ENCODE measurements at places on chromosomes 11 and 22.

GRCh38 chr11:100575860-100576717 lies 111.0 kb upstream of the ARHGAP42 start:
- no peak for DNase-seq

- no peak for DNase-seq
Measured at GRCh38 chr22:35637254-35637653, 11.0 kb upstream of the APOL6 start.

GRCh38 chr11:126830216-126830806 lies 170.3 kb downstream of the KIRREL3 start:
- no peak for DNase-seq

DNA sequence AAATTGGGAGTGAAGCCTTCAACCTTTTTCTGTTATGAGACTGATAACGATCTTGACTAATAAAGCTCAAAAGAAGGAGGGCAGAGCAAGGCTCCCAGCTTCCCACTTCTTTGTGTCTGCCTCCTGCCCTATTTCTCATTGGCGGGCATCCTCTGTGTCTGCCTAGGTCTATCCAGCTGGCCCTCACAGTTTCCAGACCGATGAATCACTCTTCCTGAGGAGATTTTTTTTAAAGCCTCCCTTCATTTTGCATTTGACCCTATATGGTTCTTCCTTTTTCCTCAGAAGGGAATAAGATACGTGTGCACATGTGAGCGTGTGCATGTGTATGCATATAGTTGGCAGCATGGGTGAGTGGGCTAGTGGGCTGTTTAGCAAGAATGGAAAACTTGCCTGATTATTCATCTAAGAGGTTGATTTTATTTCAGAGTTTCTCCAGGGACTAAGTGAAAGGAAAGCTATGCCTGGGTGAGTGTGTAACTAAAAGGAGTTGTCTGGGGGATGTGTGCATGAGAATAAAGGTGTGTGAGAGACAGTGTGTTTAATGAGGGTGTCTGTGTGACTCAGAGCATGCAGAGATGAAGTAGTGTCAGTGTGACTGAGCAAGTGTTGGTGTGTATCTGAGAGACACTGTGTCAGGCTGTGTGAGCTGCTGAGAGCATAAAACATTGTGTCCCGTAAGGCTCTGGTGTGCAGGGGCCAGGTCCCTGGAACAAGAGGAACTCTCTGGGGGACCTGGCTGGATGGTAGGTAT lies 12.2 kb downstream of the PHLDB1 start:
- no peak for DNase-seq

GRCh38 chr11:59923813-59924212 lies 14.4 kb upstream of the OOSP1 start:
- no peak for DNase-seq

- no peak for DNase-seq
Measured at GRCh38 chr22:47533961-47534803, 771.7 kb downstream of the TBC1D22A start.

GRCh38 chr22:28783786-28784671 lies 11.5 kb downstream of the CCDC117 start:
- DNase-seq, result no peak

GRCh38 chr11:24705474-24705873 lies 208.6 kb downstream of the LUZP2 start:
- DNase-seq, result no peak

GRCh38 chr11:111540114-111540936 lies at the start of gene LAYN:
LAYN (plus strand) TSS chr11:111540720; CDS start chr11:111540844, 124 bp downstream.
- DNase-seq, result peak; percentile 42

GRCh38 chr11:100434821-100435641 lies 252.1 kb upstream of the ARHGAP42 start:
- no peak for DNase-seq

DNA sequence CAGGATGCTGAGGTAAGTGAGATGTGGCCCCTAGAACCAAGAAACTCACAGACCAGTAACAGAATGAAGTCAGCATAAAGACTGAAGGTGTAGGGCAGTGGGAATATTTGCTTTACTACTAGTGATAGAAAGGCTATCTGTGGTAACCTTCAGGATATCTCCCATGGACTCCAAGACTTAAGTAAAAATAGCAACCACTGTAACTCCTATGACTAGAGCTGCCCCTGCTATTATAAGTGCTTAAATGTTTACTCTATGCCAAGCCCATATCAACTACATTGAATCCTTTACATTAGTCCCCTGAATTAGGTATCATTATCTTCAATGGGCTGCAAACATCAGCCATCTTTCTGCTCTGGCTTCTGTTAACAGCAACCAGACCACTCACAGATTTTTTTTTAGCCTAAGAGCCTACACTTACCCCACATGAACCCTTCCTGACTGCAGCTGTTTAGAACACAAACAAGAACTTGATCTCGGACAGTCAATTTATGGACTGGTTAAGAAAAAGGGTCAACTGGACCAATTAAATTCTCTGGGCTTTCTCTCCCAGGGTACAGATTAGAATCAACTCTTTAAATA lies 335.1 kb upstream of the API5 start:
- no peak for DNase-seq

DNA sequence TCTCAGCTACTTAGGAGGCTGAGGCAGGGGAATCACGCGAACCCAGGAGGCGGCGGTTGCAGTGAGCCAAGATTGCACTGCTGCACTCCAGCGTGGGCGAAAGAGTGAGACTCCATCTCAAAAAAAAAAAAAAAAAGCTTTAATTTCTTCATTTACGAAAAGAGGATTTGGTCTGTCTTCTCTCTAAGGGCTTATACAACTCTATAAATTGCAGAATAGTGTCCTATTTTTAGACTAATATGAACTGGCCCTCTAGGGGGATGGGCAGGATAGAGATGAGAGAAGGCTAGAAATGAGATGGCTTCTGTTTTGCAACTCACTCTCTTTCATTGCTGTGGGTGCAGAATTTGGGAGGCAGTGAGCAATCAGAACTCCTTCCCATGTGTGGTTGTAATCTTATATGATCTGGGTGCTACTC lies 11.3 kb downstream of the MAML2 start:
- no peak for DNase-seq

GRCh38 chr11:35047179-35047578 lies 91.8 kb upstream of the CD44 start:
- no peak for DNase-seq

- DNase-seq, result no peak
Measured at GRCh38 chr11:60455531-60456042, at the start of gene MS4A1. MS4A1 (plus strand) TSS chr11:60455847; CDS start chr11:60462375, 6,528 bp downstream.

- DNase-seq, result no peak
Measured at GRCh38 chr11:57239348-57239747, 2.3 kb upstream of the APLNR start.

DNA sequence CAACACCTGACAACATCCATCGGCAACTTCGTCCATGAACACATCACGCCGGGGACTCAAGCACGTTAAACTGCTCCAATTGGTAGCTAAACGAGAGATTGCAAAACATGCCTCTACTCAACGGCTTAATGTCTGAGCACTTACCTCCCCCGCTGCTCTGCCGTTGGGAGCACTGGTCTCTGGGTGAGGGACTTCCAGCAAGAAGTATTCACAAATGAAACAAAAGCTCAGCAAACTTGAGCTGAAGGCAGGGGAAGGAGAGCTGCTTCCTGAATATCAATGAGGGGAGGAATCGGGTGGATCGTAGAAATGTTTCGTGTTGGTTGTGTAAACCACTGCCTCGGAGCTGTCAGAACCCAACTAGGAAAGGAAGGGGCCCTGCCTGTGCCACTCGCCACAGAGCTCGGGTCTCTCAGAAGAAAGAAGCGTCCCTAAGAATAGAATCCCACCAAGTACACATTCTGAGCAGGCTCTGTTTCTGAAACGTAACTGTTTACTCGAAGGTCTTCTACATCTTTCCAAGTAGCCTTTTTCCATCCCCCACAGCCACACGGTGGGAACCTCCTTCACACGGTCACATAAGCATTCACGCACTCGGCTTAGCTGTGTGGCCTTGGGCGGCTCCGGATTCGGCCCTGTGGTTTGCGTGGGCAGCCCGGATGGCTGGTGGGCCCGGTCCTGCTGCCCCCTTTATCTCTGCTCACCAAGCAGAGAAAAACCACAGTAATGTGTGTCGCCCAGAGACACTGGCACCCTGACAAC lies at the start of gene MLC1:
MLC1 (minus strand) TSS at position 216 of the 762 bp plus-strand sequence. CDS start 524 bp downstream, outside the sequence.
- no peak for DNase-seq

DNA sequence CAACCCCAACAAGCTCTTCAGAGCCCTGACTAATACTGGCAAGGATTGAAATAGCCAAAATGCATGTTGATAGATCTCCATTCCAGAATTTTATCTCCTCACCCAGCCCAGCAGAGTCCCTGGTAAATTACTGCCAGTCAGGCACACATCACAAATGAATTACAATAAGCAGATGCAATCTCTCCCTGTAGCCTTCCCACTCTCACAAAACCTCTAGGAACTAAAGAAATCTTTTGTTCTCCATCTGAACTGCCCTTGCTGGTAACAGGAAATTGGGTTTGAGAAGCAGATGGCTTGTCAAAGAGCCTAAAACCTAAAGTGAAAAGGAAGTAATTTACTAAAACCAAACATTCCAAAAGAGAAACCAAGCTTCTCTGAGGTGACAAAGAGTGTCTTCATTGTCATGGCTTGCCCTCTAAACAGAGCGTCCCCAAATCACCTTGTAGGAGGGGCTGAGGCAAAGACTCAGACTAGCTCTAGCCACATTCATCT lies 59.5 kb downstream of the FAM168A start:
- DNase-seq, result no peak

DNA sequence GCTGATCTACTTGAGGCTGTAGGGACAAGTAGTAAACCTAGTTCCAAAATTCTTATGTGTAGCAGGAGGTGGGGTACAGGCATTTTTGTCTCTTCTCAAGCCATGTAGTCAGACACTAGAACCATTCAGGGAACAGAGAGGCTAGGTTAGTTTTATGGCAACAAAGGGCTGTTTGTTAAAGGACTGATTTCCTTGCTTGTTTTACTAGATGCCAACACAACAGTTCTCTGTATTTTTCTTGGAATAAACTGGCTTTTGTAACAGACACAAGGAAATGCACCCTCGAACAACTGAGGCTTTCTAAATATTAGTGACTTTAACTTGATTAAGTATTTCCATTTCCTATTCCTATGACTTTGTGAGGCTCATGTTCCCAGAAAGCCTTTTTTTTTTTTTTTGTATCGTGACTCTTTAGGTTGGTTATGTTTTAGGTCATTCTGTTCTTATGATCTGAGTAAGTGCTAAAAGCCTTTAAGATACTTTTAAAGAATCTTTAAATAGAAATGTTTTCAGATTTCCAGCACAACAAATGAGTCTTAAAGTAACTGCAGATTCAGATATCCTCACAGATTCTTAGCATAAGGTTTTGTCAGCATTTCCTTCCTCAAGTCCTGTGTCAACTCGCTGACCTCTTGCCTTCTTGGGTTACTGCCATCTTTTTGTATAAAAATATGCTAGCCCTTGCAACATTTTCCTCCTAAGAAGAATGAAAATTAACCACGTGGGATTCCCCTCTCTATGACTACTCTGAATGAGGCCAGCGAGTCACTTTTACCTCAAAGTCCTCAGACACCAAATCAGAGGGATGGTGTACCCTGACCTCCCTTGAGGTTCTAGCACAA lies 92.5 kb downstream of the CCDC83 start:
- no peak for DNase-seq

DNA sequence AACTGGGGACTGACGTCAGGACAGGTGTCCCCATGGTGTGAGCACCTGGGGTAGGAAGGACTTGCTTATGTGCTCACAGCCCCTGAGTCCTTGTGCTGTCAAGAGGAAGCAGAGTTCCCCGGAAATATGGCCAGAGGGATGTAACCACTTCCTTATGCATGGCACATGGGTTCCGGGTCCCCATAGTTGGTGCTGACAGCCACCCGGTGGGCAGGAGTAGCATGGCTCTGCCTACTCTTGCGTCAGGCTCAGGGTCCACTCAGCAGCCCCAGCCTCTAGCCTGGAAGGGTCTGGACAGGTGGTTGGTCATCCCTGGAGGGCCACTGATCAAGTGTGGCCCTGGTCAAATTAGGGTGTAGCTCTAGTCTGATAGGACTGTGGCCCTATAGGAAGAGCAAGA lies 42.8 kb upstream of the CCND1 start:
- DNase-seq, result no peak

Measured in activated naive CD8-positive, alpha-beta T cell treated with anti-CD3 and anti-CD28 coated beads, Interleukin-2, amount 50 U/mL, for 16 hours (primary cell).